Fibroblast of the aortic adventitia (primary cell): ENCODE measurements at places on chromosomes 12 and 14. TPM values are rescaled to one million over a fixed set of nuclear protein-coding genes. Genes with fewer than 3 reads are reported as not detected.
A peak's percentile ranks its signal among the peaks of the same experiment; 100 is the strongest.

Gene NEUROD4
- total RNA-seq, result not detected in 2 replicates

Gene RNF212B
- total RNA-seq, result not detected in 2 replicates

Gene SLC8A3
- not detected in 2 replicates for total RNA-seq

Gene CLEC7A
- total RNA-seq, result not detected in 2 replicates

Gene SIX6
- not detected in 2 replicates for total RNA-seq

Gene TRPV4
- 0.25 and 2.1 TPM in 2 replicates for total RNA-seq

Gene HNF1A
- 0.09 TPM in 1 of 2 replicates, not detected in the other for total RNA-seq

DNA sequence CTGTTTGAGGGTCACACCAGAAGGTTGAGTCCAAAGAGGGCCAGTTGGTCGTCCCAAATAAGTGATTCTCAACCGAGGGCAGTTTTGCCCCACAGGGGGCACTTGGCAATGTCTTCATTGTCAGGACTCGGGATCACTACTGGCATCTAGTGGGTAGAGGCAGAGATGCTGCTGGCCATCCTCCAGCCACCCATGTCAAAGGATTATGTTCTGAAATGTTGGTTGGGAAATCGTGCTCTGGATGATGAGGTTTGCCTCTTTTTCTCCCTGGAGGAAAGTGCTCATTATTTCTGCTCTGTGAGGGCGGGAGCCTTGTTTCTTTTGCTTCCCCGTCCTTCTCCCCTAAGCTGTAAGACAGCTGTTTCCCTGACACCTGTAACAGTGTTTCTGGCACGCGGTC lies 3.6 kb downstream of the ZNF839 start:
- peak; percentile 88 for DNase-seq

DNA sequence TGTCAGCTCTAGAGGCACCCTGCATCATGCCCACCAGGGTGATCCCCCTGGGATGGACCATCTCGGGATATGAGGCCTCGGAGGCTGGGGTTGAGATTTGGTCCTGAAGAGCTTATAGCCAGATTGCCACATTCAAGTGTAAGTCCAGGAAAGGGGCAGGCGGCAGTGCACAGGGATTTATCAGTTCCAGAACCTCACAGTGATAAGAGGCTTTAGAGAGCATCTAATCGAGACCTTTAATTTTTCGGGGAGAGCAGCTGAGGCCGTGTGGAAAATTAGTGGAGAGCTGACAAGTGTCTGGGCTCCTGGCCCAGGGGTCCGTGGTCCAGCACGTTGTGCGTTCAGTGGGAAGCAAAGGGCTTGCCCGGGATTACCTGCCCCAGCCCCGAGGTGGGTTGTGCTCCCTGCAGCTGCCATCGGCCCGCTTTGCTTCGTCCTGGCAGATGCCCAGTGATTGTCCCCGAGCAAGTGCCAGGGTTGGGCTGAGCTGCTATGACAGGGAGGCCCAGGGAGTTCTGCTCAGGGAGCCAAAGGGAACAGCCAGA lies 52.1 kb downstream of the C14orf132 start:
- no peak for DNase-seq

- peak; percentile 73 for DNase-seq
These were observed 22.3 kb downstream of the CRADD start for GRCh38 chr12:93699271-93700145.

DNA sequence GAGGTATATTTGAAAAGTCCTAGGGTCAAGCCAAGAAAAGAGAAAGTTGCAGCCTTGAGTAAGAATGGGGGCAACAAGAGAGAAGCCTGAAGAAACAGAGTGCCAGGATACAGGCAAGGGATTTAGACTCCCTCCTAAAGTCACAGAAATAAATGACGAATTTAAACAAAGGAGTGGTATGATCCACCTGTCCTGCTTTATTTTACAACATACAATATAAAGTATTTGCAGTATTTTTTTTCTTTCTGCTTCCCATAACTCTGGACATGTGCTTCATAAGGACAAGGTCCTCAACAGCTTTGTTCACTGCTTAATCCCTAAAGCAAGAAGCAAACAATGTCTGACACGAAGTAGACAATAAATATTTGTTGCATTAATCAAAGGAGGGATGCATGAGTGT lies 57.4 kb downstream of the IFNG start:
- DNase-seq, result no peak

DNA sequence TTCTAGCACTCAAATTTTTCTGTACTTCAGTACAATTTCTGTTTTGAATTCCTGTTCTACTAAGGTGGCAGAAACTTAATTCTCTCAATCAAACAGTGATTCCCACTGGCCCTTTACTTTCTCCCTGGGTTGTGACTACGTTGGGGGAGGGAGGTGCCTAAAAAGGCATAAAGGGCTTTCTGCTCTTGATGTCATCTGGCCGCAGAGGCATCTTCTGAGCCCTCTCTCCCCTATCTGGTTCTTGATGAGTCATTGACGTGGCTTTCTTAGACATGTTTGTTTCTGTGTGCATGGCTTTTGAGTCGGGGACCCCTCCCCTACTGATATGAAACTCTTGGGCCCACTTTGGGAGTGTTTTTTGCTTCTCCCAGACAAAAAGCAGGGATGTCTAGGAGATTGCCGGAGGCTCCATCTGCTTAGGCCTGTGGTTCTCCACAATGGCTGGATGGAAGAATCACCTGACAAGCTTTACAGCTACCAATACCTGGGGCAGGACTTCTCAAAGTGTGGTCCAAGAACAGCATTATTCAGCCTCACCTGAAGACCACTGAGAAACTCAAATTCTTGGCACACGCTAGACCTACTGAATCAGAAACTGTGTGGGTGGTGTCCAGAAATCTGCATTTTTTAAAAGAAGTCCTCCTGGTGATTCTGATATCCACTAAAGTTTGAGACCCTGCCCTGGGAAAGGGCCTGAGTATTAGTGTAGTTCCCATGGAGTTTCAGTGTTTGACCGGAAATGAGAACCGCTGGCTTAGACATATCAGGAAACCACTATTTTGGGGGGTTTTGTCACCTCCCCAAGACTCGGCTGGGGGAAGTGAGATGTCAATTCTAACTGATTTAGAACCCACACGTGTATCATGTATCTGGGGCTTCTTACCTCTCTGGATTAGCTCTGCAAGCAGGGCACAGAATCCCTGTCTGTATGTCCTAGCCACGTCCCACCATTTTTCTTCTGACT lies 395.7 kb upstream of the PDE3A start:
- no peak for DNase-seq

DNA sequence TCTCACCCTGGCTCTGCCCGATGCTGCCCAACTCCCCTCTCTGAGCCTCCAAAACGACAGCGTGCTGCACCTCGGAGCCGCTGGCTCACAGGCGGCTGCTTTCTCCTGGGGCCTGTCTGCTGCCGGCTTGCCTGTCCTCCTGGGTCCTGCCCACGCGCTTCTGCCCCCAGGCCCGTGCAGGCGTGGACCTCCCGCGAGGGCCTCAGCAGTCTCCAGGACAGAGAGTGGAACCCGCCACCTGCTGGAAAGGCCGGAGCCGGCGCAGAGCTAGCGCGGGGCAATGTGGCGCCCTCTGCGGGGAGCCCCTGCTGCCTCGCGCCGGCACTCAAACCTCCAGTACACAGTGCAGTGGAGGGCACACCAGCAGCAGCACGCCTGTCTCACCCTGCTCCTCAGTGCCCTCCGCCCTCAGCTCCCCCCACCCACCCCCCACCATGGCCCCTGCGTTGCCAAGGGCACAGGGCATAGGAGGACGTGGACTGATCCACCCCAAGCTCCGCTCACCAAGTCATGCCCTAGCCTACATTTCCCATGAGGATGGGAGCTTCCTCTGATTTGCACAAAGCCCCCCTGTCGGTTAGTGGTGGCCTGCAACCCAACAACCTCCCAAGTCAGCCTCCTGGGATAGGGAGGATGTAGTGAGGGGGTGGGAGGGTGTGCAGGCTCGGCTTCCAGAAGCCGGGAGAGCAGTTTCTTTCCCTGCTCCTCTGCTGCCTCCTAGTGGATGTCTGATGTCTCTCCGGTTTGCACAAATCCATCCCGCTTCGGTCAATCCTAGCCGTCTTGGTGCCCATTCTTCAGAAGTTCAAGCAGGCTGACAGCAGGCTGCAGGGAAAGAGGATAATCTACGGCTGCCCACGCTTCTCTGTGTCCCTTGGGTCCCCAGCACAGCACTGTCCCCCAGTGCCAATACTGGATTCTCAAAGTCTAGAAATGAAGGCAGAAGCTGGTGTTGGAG lies 25.2 kb downstream of the KRT8 start:
- DNase-seq, result peak; percentile 92

GRCh38 chr12:52356031-52356761 lies 11.1 kb downstream of the KRT85 start:
- no peak for DNase-seq

DNA sequence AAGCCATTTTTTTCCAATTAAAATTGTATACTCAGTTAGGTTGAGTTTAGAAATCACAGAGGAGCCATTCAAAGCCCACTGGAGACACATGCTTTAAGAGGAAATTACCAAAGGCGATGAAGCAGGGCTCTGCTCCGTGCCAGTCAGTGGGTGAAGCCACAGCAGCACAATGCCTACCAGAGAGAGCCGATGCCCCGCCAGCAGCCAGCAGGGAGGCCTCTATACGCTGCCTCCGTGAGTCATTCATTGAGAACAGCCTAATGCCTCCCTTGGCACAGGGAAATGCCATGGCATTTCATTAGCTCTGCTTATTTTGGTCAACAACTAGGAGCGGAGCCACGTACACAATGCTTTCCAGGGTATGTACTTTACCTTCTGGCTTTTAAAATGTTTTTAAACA lies 197.8 kb upstream of the FRMD6 start:
- DNase-seq, result no peak

GRCh38 chr12:129762436-129762835 lies 141.4 kb downstream of the TMEM132D start:
- DNase-seq, result no peak

GRCh38 chr12:121170151-121170550 lies 37.5 kb downstream of the P2RX7 start:
- no peak for DNase-seq

GRCh38 chr12:51744235-51744634 lies 104.3 kb downstream of the FIGNL2 start:
- DNase-seq, result no peak

DNA sequence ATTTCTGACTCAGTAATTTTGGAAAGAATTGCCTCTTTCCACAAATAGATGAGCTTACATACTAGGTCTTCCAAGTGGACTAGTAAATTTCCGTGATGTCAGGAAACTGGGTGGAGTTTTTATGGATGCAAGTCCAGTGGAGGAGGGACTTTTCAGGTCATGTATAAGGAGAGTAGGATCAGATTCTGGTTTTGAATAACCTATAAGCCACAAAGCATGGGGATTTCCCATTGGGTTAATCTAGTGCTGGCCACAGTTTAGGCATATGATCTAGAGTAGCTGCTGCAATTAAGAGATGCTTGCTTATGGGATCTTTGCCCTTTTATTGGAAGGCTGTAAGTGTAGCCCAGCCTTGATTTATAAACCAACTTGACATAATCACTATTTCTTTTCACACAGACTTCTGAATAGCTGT lies 33.8 kb downstream of the STK38L start:
- DNase-seq, result peak; percentile 97

DNA sequence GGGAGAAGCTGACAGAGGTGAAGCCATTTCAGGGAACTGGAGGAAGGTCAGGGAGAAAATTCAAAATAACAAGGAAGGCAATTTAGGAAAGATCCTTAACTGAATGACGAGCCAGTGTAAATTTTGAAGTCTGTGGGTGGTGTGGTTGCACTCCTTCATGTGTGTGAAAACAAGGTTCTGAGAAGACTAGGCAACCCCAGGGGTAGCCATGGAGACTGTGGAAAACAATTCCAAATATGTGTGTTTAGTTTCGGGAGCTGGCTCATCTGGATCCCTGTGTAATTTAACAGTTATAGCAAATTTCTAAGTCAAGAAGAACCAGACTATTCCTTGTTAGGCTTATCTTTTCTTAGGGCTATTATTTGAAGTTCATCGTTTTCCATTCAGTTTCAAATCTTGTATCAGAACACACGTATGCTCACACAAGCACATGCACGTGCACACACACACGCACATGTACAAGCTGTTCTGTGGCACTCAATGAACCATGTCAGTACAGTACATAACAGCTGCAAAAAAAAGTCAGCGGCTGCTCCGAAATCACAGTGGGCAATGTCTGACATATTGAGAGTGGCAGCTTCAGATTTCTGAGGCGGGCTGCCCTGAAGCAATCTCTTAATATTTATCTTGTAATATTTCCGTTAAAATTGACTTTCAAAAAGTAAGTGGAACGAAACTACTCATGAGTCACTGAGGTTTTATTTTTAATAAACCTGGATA lies 411.2 kb downstream of the AEBP2 start:
- peak; percentile 66 for DNase-seq

DNA sequence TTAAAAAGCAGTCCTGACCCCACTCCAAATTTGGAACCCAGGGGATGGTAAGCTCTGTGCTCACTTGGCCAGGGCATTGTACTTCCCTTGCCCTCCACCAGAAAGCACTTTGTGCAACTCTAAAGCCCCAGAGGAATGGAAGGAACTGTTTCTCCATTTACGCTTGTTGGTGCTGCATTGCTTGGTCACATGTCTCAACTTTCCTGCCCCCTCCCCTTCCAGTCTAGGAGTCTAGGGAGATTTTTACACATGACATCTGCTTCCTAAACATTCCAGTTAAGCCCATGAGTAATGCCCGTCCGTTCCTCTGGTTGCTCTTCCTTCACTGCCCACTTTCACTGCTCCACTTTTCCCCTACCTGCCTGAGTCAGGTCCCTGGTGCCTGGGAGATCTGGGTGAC lies 92.6 kb upstream of the MAP1LC3B2 start:
- peak; percentile 18 for DNase-seq
